ENCODE measurements at places on chromosomes 7 and 10. TPM values are rescaled to one million over a fixed set of nuclear protein-coding genes. Genes with fewer than 3 reads are reported as not detected.

KAZALD1 gene
- total RNA-seq: 12.7 TPM

PYROXD2 gene
- 17.6 TPM for total RNA-seq

GIMAP5 gene
- 17.0 TPM for total RNA-seq

SH2D4B gene
- 0.12 TPM for total RNA-seq

CPEB3 gene
- total RNA-seq: 4.8 TPM

IL6 gene
- 0.64 TPM for total RNA-seq

NPY gene
- total RNA-seq: 2.9 TPM

SUN3 gene
- not detected for total RNA-seq

PAPOLB gene
- 0.18 TPM for total RNA-seq

BHLHA15 gene
- total RNA-seq: 0.41 TPM

GIMAP8 gene
- 10.6 TPM for total RNA-seq
